ENCODE measurements at places on chromosomes 12 and 14.

GRCh38 chr12:2027351-2027750 lies 23.1 kb upstream of the DCP1B start:
- no peak for DNase-seq

DNA sequence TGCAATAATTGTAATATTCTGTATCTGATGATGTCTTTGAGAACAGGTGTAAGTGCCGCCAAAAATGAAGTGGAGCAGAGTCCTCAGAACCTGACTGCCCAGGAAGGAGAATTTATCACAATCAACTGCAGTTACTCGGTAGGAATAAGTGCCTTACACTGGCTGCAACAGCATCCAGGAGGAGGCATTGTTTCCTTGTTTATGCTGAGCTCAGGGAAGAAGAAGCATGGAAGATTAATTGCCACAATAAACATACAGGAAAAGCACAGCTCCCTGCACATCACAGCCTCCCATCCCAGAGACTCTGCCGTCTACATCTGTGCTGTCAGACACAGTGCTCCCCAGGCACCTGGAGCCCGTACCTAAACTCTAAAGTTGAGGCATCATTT lies 268.7 kb downstream of the DAD1 start:
- DNase-seq = no peak

GRCh38 chr12:32811686-32812392 lies 56.1 kb upstream of the YARS2 start:
- no peak for DNase-seq

GRCh38 chr12:7542813-7543212 lies 39.2 kb upstream of the CD163 start:
- no peak for DNase-seq

DNA sequence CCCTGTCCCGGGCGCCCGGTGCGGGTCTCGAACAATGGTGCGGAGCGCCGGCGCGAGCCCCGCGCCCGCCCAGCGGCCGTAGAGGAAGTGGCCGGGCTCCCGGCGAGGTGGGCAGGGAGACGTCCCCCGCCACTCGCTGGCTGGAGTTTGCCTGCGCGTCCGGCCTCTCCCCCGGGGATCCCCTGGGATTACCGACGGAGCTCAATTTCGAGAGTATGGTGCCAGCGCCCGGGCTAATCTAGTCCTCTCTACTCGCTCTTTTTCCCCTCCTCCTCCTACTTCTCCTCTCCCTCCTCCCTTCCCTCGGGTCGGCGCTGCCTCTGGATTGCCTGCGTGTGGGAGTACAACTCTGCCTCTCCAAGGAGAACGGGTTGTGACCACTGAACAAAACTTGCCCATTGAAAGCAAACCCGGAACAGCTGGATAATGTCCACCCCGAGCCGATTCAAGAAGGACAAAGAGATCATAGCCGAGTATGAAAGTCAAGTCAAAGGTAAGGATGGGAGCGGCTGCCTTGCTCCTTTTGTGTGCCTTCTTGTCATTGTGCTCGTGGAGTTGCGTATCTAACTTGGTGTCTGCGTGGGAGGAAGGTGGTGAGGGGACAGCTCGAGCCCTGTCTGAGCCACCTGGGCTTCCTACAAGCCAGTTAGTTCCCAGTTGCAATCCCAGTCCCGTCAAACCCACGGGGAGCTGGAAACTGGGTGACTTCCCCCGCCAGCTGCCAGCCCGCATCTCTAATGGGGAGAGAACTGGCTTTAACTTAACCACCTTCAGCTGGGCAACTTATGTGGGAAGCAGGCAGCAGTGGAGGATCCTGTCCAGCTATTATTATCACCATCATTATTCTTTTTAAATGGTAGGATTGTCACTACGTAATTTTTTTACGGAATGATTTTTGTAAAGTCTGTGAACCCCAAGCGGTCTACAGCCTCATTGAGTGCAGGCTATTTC lies at the start of gene SRGAP1:
Gene SRGAP1, plus strand, starts transcription at position 310 of the 951 bp plus-strand sequence. Its CDS starts 117 bp downstream, at position 427.
- DNase-seq = no peak

GRCh38 chr14:65408113-65408512 lies 4.4 kb upstream of the FUT8 start:
- no peak for DNase-seq

All from NCI-H187 treated with DMSO at 0.1 percent for 48 hours (cell line).